ENCODE measurements at places on chromosomes 5 and 9.

DNA sequence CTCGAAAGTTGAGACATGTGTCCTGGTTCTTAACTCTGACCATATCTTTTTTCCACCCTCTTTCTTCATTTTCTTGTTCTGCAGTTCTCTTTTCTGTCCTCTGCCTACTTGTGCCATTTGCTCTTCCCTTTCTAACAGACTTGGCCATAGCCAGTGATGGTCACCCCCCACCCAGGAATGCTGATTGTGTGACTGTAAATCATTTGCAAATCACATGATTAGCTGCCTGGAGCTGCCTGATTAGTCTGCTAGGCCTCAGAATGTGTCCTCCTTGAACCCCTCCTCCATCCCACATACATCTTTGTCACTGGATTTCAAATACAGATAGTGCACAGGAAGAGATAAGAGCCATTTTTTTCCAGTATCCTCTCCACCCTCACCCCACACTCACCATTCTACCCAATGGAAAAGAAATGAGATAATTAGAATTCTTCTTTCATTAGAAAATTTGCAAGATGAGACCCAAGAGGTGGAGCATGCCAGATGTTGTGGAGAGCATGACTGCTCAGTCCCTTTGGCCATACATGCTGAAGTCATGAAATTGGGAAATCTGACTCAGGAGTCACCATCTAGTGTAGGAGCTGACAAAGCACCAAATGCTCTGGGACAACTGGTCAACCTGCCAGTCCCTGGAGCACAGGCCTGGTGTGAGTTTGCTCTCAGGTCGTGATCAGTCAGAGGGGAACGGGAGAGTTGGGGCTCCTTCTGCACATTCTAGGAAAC is 538.2 kb downstream of the CCDC171 start:
- no peak for DNase-seq

DNA sequence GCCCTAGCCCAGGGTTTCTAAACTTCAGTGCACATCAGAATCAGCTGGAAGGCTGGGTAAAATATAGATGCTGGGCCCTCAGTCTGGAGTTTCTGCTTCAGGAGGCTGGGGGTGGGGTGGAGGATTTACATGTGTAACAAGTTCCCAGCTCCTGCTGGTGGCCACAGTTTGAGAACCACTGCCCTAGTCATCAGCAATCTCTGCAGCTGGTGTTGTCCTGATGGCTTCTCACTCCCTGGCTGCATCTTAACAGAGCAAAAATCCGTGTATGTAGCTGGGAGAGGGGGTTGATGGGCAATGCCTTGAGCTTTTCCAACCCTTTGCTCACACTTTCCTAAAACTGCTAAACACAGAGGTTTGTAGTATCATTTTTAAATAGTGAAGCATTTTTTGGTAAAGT is 186.0 kb upstream of the KLF9 start:
- DNase-seq = no peak

DNA sequence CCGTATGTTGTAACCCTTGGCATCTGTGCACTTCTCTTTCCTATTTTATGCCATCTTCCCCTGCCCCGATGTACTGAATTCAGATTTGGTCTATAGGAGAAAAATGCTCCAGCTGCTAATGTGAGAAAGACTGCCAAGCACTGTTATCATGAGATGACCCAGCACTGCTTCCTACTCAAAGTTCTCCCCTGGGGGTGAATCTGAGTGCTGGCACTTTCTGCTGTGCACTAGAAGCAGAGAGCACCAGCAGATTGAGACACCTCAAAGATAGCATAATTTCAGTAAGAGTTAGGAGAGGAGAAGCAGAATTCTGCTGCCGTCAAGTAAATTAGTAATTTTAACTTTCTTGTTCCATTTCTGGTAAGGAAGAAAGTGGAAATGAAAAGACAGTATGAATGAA is 92.8 kb upstream of the ACOT12 start:
- no peak for DNase-seq

DNA sequence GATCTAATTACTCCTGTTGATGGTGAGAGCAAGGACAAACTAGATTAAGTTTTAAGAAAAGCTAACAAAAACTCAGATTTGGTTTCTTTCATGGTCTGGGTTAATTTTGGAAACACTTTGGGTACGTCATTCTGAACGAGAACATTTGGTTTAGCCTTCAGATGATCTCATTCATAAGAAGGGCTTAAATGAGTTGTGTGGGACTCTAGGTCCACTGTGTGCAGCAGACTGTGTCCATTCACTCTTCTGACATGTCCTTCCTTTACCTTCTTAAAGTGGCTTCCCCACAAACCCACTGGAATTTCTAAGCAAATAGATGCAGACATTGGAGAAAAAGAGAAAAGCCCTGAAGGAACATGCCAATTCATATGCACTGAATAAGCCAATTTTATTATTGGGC is 96.8 kb downstream of the FBXO4 start:
- DNase-seq = no peak

DNA sequence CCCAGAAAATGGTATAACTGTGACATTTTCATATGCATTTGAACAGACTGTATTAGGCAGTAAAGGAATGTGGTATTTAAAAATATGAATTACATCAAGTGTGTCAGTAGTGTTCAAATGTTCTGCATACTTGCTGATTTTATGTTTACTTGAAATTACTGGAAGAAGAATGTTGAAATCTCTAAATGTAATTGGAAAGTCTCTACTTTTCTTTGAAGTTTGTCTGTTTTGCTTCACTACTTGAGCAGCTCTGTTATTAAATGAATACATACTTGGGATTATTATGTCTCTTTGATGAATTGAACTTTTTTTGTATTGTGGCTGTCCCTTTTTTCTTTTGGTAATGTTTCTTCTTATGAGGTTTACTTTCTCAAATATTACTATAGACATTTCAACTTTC is 205.6 kb downstream of the TAF11L14 start:
- no peak for DNase-seq

- DNase-seq = no peak
These were observed 540.3 kb downstream of the GABRG2 start for GRCh38 chr5:162607879-162608278.

GRCh38 chr9:127611603-127611898 is 526 bp upstream of the STXBP1 start:
- DNase-seq = no peak

DNA sequence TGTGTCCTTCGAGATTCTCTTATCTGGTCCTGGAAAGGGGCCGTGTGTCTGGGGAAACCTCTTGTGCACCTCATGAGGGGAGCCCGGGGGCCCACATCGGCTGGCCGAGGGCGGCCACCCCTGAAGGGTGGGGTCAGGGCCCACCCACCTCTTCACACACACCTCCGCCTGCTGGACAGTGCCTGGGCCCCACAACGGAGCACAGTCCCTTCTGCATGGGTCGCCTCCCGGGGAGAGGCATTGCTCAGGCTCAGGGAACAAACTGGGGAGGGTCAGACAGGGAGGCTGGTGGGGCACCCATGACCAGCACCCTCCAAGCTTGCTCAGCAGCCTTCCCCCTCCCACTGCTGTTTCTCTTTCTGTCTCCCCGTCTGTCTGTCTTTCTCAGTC is 1.3 kb upstream of the LRRC14B start:
- no peak for DNase-seq

DNA sequence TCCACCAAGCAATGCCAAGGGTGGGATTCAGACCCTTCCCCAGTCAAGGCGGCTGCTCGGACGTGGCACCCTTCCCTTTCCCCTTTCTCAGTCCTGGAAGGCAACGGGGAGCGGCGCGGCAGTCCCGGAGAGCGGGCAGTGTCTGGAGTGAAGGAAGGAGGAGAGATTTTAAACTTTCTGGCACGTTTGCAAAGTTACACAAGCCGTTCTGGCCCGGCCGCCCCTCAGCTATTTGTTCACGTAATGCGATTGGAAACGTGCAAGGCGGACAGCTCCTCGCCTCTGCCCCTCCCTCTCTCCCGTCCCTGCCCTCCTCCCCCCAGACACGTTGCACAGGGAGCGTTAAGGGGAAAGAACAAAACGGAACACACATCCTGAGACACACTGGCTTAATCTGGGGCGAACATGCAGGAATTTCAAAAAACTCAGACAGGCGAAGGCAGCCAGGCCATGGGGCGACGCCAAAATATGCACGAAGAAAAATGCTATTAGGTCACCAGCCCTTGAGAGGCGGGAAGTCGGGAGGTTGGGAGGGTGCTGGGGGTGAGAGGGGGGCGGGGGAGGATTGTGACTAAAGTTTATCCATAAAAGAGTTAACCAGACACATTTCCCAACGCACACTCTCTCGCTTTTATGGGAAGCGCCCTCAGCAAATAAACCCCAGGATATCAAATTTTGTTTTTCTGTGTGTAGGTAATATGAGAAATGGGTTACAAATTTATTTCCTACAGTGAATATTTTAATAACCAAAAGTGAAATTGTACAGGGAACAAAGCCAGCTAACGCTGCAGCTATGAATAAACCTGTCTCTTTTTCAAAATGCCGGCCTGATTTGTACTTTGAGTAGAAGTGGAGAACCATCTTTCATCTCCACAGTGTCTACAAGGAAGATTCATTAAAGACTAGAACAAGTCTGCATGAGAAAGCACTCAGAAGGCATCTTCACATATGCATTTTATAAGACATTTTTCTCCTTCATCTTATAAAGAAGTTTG is at the start of gene LOX:
TSS of gene LOX (minus strand) at position 144 of the 995 bp plus-strand sequence. CDS start 274 bp downstream, outside the sequence.
- no peak for DNase-seq

DNA sequence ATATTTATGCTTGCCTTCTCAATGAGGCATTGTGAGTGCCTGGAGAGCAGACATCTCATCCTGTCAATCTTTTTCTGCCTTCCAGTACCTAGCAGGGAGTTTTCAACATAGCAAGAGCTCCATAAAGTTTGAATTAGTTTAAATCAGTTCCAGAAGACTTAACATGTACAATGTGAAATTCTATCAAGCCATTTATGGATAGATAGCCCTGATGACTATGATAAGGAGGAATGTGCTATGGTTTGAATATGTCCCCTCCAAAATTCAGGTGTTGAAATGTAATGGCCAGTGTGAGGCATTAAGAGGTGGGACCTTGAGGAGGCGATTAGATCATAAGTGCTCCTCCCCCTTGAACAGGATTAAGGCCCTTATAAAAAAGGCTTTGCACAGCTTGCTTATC is 306.9 kb upstream of the SMARCA2 start:
- no peak for DNase-seq

- DNase-seq = no peak
These were observed 40.6 kb downstream of the EXOC3 start for GRCh38 chr5:483434-484140.

DNA sequence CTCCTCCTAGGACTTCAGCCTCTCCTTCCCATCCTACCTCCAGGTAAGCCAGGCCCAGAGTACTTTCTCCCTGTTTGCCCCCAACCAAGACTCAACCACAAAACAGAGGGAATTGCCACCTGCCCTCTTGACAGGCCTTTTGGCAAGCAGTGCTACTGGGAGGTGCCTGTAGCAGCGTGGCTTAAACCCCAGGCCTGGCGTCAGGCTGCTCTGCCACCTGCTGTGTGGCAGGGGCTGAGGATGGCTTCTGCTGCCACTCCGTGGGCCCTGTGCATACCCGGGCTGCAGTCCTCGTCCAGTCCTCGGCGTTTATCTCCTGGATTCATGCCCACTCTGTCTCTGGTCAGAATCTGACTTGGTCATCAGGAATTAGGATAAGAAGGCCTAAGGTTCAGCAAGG is 163.1 kb downstream of the PAX5 start:
- no peak for DNase-seq

DNA sequence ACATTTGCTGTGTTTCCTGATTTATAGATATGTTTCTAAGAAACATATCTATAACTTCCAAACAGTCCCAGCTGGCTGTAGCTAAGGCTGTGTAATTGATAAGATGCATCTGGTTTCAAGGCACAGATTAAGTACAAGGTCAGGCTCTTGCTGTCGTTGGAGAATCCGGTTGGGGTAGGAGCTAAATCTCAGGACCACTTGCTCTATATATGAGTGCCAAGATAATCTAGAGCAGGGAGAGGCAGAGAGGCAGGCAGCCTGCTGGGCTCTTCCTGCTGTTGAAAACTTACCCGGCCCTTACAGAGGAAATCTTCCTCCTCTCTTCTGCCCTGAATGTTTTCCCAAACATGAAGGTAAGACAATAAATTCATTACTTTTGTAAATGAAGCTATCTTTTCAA is at the start of gene C7:
TSS of gene C7 (plus strand) at position 234 of the 400 bp plus-strand sequence. CDS start at position 348, 114 bp downstream.
- no peak for DNase-seq

- no peak for DNase-seq
These were observed 259.4 kb downstream of the GADD45G start for GRCh38 chr9:89864257-89864656.

DNA sequence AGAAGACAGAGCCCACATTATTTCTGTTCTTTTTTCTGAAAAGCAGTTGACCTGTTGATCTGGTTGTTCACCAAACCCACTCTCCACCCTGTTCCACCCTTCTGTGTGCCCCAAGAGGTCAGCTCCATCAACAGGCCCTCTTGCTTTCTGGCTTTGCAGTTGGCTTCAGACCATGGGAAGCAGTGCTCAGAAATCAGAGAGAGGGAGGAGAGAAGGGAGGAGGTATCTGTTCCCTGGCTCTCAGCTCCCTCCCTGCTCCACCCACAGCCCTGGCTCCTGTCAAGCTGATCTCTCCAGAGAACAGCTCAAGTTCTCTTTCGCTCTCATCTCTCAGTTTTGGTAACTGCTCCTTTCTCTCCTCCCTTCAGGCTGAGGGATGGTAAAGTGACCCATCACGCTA is 144.2 kb upstream of the RAI14 start:
- DNase-seq = no peak
